ENCODE measurements at places on chromosomes 13 and 19.

GRCh38 chr13:25249001-25249543, 38.2 kb downstream of the MTMR6 start:
- DNase-seq: peak; percentile 30

DNA sequence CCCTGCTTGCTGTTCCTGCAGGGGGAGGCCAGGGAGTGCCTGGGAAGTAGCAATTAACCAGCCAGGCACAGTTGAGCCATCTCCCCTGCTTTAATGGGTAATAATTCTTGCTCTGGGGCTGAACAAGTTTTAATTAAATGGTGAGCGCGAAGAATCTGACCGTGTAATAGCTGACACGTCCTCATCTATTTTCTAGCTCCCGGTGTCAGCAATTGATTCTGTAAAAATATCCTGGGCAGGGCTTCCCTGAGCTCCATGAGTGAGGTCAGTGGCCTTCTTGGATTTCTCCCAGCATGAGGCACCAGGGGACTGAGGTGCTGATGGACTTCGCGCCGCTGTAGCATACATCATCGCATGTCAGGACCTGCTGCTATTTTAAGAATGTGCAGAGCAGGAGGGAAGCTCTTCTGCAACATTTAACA, 26.9 kb downstream of the SIPA1L3 start:
- peak; percentile 83 for DNase-seq

DNA sequence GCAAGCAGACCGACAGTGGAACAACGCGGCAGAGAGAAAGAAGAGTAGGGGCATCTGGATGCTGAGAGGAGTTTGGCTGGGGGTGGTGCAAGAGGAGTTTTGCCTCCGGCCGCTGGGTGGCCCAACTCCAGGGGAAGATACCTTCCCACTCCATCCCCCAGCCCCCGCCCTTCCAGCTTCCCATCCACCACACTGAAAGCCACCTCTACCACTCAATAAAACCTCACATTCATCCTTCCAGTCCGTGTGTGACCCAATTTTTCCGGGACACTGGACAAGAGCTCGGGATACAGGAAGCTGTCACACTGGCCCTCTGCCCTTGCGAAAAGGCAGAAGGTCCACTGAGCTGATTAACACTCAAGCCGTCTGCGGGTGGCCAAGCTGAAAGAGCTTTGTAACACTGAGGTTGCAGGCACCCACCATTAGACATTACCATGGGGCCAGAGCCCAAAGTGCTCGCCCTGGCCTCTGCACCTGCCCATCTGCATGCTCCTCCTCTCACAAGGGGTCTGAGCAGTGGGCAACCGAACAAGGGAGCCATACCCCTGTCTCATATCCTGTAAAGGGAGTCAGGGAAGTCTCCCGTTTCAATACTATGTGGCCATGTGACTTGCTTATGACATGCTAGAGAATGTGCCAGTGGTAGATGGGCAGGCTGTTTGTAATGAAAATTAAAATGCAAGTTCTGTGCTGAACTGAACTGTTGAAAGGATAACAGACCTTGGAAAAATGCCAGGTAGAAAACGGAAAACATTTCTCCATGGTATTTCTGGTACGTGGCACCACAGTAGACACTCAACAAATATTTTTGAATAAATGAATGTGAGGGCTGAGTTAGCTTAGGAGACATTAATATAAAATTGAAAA, 205.1 kb upstream of the STARD13 start:
- no peak for DNase-seq

- DNase-seq: no peak
Measured at GRCh38 chr13:52933547-52934210, 85.2 kb upstream of the PCDH8 start.

DNA sequence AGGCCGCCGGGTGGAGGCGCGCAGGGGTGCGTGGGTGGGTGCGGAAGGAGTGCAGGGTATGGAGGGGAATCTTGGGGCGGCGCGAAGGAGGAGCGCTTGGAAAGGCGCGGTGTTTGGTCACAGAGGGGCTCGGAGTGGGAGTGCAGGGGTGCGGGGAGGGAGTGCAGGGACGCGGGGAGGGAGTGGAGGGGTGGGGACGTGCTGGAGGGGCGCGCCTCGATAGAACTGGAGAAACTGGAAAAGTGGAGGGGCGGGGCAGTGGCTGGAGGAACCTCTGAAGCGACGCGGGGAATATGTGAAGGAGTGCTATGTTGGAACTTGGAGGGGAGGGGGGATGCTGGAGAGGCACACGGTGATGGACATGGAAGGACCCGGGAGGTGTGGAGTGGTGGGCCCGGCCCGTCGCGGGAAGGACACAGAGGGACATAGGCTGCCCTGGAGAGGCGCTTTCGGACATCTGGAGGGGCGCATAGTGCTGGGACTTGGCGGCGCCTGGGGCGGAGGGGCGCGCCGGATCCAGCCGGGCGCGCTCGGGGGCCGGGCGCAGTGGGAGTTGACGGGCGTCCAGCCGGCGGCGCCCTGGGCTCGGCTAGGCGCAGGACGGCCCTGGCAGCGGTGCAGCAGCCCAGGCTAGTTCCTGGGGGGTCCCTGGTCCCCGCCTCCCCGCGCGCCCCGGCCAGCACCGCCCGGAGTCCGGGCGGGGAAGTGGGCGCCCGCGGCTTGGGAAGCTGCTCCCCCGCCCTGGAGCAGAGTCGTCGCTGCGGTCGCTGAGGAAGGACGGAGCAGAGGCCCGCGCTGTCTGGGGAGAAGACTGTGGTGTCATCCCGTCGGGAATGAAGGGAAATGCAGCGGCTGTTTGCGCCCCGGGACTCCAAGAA, 20.8 kb upstream of the SGCG start:
- peak; percentile 8 for DNase-seq

DNA sequence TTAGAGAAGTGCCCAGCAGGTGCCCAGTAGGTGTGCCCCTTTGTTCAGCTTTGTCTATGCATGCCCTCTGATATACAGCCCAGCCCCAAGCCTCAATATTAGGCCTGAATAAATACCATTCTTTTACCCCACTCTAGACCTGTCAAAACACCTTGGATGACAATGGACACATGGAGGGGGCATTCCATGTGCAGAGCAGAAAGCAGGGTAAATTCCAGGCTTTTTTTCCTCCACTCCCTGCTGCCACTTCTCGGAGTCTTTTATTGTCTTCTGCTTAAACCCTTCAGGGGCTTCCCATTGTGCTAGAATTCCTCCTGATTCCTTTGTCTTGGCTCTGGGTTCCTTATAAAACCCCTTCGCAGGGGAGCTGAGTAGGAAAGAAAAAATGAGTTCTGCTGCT, 5.8 kb upstream of the FRY start:
- DNase-seq: no peak
